ENCODE measurements at places on chromosomes 3 and 15.

GRCh38 chr15:60829416-60829815, 350.5 kb upstream of the ICE2 start:
- DNase-seq = no peak

DNA sequence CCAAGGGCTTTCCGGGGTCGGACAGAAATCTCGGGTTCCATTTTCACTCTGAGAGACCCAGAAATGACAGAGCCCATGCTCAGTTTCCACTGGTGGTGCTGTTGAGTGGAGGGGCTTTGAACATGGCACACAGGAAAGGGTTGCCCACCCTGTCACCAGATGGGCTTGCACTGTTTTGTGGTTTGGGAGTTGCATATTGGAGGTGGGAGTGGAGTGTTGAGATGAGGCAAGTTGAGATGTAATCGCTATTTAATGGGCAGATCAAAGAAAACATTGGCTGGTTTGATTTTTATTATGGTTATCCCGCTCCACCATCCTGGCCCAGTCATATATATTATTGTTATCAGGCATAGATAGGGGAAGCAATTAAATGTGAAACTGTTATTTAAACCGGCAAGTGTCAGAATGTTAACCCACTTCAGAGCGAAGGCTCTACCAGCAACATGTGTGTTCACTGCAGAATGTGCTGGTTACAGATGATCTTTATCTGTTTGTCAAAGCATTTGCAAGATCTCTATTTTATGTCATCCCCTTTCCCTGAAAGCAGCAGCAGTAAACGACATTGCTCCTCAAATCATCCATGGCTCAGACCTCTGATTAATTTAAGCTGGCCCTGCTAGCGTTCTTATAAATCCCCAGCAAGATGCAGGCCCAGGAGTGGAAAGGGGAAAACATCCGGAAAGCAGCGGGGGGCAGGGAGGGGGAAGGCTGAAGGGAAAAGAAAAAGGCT, 58.3 kb upstream of the TSEN2 start:
- no peak for DNase-seq

DNA sequence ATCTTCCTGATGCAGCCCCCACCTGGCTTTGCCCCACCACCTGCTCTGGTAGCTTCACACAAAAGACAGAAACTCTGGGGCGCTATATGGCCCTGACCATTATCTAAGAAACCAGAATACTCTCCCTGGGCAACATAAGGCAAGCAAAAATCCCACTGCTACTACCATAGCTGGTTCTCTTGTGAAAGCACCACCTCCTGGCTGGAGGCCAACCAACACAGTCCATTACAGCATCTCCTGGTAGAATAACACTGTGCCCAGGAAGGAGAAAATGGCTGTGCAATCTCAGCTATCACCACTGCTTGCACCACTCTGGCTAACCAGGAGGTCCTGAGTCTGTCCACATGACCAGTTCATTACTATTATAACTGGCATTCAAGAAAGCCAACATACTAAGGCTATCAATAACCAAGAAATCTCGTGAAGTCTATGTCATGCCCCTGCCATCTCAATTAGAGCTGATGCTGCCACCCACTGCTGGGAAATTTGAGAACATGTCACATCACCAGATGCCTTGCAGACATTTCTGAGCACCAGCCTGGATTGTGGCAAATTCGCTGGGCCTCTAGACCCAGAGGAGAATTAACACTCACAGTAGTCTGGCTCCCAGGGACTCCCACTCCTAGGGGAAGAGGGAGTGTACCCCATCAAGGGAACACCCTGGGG, 1114.8 kb downstream of the ROBO2 start:
- no peak for DNase-seq

DNA sequence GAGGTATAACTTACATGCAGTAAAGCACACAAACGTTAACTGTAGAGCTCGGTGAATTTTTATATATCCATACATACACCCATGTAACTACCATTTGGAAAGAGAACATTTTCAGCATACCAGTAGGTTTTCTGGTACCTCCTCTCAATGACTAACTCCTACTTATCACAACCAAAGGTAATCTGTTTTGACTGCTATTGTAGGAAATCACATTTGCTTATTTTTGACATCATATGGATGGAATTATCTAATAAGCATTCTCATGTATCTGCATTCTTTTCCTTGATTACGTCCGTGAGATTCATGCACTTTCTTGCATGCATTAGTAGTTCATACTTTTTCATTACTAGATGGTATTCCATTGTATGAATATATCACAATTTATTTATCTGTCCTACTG, 76.8 kb downstream of the CSNK1G1 start:
- DNase-seq = no peak

GRCh38 chr3:39193391-39193790, 996 bp upstream of the XIRP1 start:
- no peak for DNase-seq

- DNase-seq = no peak
Measured at GRCh38 chr3:192258721-192259120, 468.6 kb downstream of the FGF12 start.

- DNase-seq = no peak
Measured at GRCh38 chr3:157906627-157907026, 199.6 kb downstream of the SHOX2 start.

DNA sequence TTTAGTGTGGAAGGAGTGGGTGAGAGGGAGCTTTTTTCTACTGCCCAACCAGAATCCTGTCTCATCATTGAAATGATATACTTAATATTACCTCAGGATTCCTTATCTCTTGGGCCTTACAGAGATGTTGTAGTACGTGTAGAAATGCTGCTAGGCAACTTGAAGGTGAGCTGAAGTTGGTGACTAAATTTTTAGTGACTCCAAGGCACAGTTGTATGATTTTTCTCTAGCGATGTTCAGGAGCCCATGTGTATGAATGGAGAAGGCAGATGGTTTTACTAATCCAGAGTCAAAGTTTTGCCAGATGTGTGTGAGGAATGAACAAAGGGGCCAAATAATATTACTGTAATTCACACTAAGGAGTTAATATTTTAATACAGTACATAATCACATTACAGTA, 42.8 kb upstream of the TEX9 start:
- DNase-seq = no peak

Data from inflammatory macrophage (primary cell).